Muscle of back (tissue), 13 donors: ENCODE measurements at places on chromosomes 7 and 10.

GRCh38 chr7:138876326-138876725 is 78.3 kb upstream of the ATP6V0A4 start:
- no peak for DNase-seq

DNA sequence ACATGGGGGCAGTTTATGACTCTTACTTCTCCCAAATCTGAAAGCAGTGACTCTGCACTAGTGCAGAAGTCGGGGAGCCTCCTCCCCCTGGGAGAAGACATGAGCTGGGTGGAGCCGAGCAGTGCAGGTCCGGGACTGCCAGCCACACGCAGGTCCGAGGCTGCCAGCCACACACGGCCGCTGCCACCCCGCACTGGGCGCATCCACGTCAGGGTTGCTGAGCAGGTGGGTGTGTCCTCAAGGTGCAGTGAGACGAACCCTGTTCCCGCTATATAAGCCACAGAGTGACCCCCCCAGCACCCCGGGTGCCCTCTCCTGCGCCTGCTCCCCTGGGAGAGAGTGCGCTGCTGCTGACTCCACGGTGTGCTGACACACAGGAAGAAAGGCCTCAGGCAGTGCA is 430.2 kb downstream of the PTPRN2 start:
- no peak for DNase-seq

DNA sequence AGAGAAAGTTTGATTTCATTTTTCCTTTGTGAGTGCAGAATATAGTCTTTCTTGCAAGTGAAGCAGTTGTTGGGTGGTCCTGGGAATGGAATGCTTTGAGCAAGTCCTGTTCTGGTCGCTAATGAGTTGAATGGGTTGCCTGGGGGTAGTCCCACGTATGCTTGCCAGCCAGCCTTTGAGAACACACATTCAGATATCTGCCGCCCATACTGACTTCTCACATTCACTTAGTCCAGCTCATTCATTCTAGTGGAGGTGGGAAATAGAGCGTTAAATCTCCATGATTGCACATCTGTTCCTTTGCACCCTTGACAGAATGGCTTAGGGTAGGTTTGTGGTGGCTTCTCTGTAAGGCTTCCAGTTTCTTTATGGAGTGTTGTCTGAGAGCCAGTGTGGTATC is 256.6 kb downstream of the SORCS3 start:
- DNase-seq: no peak

DNA sequence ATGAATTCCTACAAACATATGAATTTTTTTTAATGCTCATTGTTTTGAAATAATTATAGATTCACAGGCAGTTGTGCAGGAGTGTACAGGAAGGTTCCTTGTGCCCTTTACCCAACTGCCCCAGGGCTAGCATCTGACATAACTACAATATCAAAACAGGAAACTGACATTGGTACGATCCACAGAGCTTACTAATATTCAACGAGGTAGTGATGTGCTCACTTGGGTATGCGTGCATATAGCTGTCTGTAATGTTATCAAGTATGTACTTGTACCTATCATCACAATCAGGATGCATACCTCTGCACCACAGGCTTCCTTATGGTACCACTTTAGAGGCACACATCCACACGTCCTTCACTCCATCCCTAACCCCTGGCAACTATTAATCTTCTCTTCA is 68.3 kb downstream of the BMS1 start:
- DNase-seq: no peak

GRCh38 chr10:94024407-94024806 is 30.7 kb downstream of the PLCE1 start:
- no peak for DNase-seq

DNA sequence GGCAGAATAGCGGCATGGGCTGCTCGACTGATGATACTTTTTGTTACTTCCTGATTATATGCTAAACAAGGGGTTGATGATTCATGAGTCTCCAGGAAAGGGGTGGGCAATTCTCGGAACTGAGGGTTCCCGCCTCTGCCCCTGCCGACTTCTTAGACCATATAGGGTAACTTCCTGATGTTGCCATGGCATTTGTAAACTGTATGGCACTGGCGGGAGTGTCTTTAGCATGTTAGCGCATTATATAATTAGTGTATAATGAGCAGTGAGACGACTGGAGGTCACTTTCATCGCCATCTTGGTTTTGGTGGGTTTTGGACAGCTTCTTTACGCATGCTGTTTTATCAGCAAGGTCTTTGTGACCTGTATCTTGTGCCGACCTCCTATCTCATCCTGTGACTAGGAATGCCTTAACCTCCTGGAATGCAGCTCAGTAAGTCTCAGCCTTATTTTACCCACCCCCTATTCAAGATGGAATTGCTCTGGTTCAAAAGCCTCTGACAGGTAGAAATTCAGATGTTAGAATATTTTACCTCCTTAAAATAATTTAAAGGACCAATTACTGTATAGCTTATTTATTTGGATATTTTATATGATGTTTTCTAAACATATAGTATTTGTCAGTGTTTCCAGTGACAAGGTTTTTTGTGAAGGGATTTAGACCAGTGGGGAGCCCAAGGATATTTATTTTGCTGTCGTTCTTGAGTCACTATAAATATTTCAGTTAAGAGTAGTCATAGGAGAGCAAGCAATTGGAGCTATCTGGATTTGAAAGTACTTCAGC is 90.1 kb upstream of the PIK3CG start:
- no peak for DNase-seq

DNA sequence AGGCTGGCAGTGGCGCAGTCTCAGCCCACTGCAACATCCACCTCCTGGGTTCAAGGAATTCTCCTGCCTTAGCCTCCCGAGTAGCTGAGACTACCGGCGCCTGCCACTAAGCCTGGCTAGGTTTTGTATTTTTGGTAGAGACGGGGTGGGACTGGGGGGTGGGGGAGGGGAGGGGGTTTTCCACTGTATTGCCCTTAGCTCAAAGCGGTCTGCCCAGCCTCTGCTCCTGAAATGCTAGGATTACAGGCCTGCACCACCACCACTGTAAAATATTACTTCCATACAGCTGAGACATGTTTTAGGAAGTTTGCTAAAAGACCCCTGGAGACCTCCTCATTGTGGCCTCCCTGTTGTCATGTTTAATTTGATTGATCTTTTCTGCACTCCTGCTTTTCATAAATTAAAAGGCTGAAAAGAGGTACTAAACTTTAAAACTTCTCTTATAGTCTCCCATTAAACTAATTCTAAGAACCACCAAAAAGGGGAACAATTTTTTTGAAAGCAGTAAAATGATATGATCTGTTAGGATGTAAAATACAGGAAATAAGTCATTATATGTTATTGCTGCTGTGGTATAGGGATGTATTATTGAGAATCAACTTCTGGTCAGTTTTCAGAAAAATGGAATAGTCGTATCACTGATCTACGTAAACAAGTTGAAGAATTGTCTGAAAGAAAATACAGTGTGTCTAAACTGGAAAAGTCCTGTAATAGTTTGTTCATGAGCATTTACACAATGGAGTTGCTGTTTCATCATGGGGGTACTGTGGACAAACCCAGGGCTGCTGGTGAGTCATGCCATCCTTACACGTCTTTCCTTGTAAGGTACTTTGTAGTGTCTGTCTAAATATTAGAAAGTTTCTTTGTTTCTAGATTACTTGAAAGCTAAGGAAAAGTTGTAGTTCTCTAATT is 72.9 kb upstream of the TMEM248 start:
- DNase-seq: no peak

- no peak for DNase-seq
These were observed 34.8 kb upstream of the ZMIZ2 start for GRCh38 chr7:44713680-44714335.

DNA sequence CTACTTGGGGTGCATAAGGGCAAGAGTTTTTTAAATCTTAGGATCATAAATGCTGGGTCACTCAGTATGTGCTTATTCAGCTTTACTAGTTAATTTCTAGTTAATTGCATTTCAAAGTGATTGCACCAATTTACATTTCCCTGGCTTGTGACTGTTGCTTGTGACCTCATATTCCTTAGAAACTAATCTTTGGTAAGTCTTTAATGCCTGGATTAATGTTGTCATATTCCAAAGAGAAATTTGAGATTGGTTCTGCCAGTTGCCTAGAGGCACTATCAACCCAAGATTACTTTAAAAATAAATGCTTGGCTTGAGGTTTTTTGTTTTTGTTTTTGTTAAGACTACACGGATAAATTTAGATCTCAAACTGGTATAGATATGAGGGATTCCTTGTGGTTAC is 103.1 kb downstream of the ANK3 start:
- DNase-seq: no peak

- DNase-seq: no peak
These were observed 43.9 kb downstream of the KCNH2 start for GRCh38 chr7:150934045-150934766.

GRCh38 chr10:51896849-51897248 is 197.5 kb upstream of the CSTF2T start:
- peak; percentile 84 for DNase-seq

- DNase-seq: no peak
These were observed 5.6 kb upstream of the PPP1R35 start for GRCh38 chr7:100441641-100442535.

DNA sequence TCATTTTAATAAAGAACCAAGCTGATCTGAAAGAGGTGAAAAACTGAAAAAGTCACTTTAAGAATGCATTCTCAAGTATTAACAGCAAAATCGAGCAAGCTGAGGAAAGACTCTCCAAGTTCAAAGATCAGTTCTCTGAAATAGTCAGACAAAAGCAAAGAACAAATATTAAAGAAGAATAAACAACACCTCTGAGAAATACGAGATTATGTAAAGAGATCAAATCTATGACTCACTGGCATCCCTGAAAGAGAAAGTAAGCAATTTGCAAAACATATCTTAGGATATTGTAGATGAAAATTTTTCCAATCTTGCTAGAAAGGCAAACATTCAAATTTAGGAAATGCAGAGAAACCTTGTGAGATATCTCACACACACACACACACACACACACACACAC is 138.4 kb upstream of the HGF start:
- DNase-seq: no peak

DNA sequence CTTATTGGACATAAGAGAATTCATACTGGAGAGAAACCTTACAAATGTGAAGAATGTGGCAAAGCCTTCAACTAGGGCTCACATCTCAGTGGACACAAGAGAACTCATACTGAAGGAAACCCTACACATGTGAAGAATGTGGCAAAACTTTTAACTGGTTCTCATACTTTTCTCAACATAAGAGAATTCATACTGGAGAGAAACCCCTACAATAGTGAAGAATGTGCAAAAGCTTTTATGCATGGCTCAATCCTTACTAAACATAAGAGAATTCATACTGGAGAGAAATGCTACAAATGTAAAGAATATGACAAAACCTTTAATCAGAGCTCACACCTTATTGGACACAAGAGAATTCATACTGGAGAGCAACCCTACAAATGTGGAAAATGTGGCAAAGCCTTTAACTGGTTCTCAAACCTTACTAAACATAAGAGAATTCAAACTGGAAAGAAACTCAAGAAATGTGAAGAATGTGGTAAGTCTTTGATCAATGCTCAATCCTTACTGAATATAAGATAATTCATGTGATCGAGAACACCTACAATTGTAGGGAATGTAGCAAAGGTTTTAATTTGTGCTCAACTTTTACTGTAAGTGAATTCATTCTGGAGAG is 121.8 kb upstream of the ZNF722 start:
- DNase-seq: no peak

GRCh38 chr10:123798856-123799255 is 92.8 kb downstream of the CPXM2 start:
- DNase-seq: no peak

DNA sequence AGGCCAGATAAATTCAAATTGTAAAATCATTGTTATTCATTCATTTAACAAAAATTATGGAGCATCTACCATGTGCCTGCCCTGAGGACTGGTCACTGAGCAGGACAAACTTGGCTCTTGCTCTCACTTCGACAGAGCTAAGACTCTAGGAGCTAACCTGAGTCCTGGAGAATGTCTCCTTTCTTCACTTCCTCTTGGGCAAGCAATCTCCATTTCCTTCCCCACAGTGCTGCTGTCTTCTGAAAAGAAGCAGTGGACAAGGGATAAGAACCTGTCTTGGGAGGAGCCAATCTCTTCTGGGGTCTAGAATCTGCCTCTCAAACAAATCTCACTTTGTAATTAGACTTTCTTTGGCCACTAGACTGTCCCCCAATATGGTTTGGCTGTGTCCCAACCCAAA is 76.2 kb upstream of the PLXNA4 start:
- no peak for DNase-seq

GRCh38 chr7:88522771-88523293 is 216.1 kb upstream of the STEAP4 start:
- no peak for DNase-seq

GRCh38 chr7:103119791-103120291 is 29.1 kb downstream of the NAPEPLD start:
- DNase-seq: no peak

DNA sequence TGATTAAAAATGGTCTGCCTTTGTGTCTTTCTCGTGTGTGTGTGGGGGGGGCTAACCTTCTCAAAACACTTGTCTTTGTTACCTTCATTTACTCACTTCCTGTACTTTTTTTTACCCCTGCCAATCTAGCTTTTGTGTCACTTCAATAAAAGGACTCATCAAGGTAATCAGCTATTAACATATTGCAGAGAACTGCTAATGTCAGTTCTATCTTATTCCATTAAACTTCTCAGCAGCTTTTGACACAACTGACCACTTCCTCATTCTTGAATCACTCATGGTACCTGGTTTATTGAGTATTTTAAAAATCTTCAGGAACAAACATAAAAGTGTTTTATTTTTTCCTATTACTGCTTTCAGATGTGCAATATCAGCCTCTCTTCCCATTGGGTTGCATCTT is 59.8 kb downstream of the SLC25A40 start:
- DNase-seq: no peak

DNA sequence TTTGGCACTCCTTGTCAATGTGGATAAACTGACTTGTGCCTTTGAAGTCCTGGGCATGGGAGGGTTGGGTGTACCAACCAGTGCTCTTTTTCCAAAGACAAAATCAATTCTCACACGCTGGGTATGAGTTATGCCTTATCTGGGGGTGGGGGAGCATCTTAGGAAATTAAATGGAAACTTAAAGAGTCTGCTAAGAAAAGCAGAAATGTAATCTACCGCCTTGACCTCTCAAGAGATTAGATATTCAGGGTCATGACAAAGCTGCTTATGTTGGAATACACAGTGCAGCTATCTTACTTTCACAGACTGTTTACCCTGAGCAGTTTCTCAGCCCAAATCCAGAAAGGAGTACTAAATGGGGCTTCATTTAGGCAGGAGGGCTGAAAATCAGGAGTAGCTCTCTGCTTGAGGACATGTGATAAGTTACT is 2.6 kb downstream of the MEST start:
- DNase-seq: no peak

GRCh38 chr7:31860925-31861324 is 173.9 kb downstream of the PPP1R17 start:
- no peak for DNase-seq

- DNase-seq: no peak
These were observed 1.3 kb upstream of the TAS2R38 start for GRCh38 chr7:141974831-141975230.

- DNase-seq: no peak
These were observed 213.5 kb downstream of the GPAM start for GRCh38 chr10:111970111-111970510.
